ENCODE measurements at places on chromosomes 1 and 21.

- no peak for DNase-seq
These were observed 659 bp downstream of the AGO1 start for GRCh38 chr1:35883635-35884101.

DNA sequence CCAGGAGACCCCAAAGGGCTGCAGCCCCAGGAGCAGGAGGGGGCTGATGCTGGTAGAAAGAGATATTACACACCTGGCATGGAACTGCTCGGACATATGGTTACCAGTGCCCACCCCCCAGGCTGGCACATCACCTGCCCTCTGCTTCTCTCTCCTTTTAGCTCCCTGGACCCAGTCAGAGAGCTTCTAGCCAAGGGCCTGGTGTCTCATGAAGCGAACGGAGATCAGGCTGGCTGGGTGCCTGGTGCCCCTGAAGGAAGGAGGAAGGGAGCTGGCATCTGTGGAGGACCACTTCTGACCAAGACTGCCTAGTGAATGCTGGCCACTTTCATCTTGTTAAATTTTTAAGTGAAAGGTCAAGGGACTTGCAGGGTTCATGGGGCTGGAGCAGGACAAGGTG, 53.1 kb downstream of the FOXO6 start:
- no peak for DNase-seq

DNA sequence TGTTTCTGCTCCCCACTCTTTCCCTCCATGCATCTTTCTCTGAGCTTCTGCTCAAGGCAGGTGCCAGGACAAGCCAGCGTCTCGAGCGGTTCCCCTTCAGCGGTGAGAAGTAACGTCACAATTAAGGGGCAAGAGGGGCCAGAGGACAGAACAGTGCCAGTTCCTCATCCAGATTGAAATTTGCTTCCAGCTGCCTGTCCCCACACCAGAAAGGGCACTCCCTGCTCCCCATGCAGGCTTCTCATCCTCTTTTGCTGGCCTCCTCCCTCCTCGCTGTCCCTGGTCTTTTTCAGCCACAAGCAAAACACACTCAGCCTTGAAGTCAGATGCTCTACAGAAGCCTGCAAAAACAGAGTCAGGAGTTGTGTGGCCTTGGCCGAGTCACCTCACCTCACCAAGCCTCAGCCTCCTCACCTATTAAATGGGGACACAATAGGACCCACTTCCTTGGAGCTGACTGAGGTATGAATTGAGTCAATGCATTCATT, 35.0 kb upstream of the ECE1 start:
- DNase-seq, result no peak

DNA sequence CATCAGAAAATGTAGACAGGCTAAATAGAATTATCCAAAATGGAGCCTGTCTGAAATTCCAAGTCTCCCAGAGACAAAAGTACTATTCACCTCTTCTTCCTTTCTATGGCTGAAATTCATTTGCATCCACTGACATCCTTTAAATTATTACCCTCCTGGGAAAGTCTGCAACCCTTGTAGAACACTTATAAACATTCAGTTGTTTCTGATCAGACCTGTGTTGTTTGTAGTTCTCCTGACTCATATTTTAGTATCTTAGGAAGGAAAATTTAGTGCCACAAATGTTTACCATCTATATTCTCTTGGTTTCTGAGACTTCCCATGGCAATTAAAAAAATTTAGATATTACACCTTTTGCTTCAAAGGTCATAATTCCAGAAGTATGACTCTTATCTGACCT, 69.6 kb upstream of the C1orf105 start:
- DNase-seq, result no peak

- no peak for DNase-seq
These were observed 31.2 kb downstream of the MTARC1 start for GRCh38 chr1:220817907-220818306.

DNA sequence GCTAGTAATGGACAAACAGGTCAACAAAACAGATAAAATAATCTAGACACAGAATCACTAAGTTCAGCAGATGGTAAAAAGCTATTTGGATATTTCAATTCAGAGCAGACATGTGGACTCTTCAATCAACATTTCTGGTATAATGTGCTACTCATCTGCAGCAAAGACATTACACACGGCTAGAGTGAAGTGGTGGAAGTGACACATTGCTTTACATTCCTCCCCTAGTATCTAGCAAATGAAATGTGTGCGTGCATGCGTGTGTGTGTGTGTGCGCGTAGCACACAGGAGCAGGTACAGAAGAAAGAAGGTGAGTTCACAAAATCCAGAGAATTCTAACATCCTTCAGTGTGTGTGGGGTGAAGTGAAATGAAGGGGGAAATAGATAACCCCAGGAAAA, 8.3 kb downstream of the AHCTF1 start:
- DNase-seq, result no peak

- no peak for DNase-seq
These were observed 3.7 kb downstream of the BACH1 start for GRCh38 chr21:29302359-29302875.

GRCh38 chr1:154536570-154536969, 21.9 kb downstream of the UBE2Q1 start:
- no peak for DNase-seq

- DNase-seq, result no peak
These were observed 35.8 kb downstream of the IER5 start for GRCh38 chr1:181124291-181124751.

DNA sequence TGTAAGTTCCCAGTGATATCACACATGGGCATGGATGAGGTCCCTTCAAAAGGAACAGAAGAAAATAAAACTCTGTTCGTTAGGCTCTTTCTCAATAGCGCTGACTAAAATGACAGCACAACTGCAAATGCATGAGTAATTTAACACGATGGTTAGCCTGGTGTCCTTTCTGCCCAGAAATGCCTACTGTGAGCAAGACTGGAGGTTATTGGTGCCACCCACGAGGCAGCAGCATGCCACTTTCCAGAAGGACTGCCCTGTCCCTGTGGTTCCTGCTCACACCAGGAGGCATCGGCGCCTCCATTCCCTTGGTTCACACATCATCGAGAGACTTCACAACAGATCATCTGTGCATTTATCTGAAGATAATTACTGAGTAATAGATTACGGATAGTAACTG, 26.2 kb downstream of the VPS26C start:
- no peak for DNase-seq

GRCh38 chr1:58883037-58883887, 99.4 kb upstream of the JUN start:
- no peak for DNase-seq

GRCh38 chr1:7070389-7071029, 285.3 kb downstream of the CAMTA1 start:
- DNase-seq, result peak; percentile 5

GRCh38 chr1:247293047-247293446, 37.2 kb downstream of the VN1R5 start:
- no peak for DNase-seq

GRCh38 chr1:210477328-210477924, 148.7 kb downstream of the HHAT start:
- DNase-seq, result no peak

GRCh38 chr1:86084998-86085397, 71.6 kb downstream of the COL24A1 start:
- DNase-seq, result no peak

GRCh38 chr1:204094313-204094729, 21.4 kb downstream of the SOX13 start:
- DNase-seq, result no peak

- no peak for DNase-seq
These were observed 320 bp downstream of the C1orf174 start for GRCh38 chr1:3899754-3900149.

GRCh38 chr1:159985473-159985872, 31.4 kb upstream of the SLAMF9 start:
- DNase-seq, result no peak

- DNase-seq, result no peak
These were observed 132.3 kb downstream of the URB2 start for GRCh38 chr1:229758101-229759036.

- no peak for DNase-seq
These were observed 277.3 kb downstream of the KAZN start for GRCh38 chr1:14875524-14876509.

- no peak for DNase-seq
These were observed 40.0 kb downstream of the MYOM3 start for GRCh38 chr1:24071941-24072340.

GRCh38 chr21:14273736-14274538, 58.0 kb downstream of the RBM11 start:
- no peak for DNase-seq

DNA sequence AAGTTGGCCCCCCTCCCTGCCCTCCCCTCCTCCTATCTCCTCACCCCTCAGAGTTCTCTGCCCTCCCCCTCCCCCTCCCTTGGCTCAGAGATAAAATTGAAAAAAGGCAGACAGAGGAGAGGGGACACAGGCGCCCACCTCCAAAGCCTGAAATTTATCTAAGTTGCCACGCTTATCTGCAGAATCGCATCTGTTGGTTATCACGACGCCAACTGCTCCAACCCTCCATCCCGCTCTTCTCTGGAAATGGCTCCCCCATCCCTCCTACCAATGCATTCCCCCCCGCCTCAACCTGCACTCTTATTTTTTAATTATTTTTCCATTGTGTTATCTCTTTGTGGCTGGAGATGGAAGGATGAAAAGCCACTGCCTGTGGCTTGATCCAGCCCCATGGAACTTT, 90.3 kb downstream of the TAS1R2 start:
- no peak for DNase-seq

DNA sequence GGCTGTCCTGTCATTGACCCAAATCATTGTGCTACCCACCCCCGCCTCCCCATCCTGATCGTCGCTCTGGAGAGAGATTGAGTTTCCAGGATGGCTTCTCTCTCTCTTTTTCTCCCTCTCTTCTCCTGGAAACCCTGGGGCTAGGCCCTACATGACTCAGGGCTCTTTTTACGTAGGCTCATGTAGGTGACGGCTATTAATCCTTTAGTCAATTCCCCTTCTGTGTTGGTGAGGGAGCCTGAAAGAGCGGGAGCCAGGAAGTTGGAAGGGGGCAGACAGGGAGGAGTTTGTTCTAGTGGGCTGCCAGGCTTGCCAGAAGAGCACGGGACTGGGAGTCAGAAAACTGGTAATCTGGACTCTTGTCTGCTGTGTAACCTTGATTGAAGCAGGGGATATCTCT, 9.7 kb downstream of the ATP2B4 start:
- no peak for DNase-seq

- no peak for DNase-seq
These were observed 518.5 kb downstream of the PTPRU start for GRCh38 chr1:29754573-29755375.

Data from stimulated activated CD8-positive, alpha-beta memory T cell treated with anti-CD3 and anti-CD28 coated beads, Interleukin-4, amount 100 ng/mL, for 1 hour (primary cell).